Hair follicular keratinocyte (primary cell): ENCODE measurements at places on chromosomes 13 and 19. TPM values are rescaled to one million over a fixed set of nuclear protein-coding genes. Genes with fewer than 3 reads are reported as not detected.

The IL12RB1 gene
- not detected in 2 replicates for total RNA-seq

The APC2 gene
- under 0.01 and 0.08 TPM in 2 replicates for total RNA-seq

The ZNF541 gene
- not detected in 2 replicates for total RNA-seq

The ZNF665 gene
- 2.1 and 2.9 TPM in 2 replicates for total RNA-seq

The ERICH6B gene
- not detected in 2 replicates for total RNA-seq

The PRR19 gene
- total RNA-seq = 0.80 and 2.1 TPM in 2 replicates

The RXFP2 gene
- not detected in 2 replicates for total RNA-seq

The NCAN gene
- not detected in 2 replicates for total RNA-seq

The KIR3DL2 gene
- total RNA-seq = not detected in 2 replicates
